HFF-Myc (cell line): ENCODE measurements at places on chromosomes 2 and 18.

DNA sequence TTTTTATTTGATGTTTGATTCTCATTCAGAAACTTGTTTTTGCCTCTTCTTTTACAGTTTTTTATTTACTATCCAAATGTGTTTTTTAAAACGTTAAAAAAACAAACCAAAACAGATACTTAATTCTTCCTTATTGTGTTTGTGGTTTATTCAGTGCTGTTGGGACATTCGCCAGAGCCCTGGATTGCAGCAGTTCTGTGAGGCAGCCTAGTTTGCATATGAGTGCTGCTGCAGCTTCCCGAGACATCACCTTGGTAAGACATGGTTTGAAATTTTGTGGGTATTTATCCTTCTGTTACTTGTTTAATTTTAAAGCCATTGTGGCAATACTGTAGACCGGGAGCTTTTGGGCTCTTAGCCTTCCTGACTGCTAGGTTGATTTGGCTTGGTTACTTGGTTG is 91.2 kb downstream of the MTA3 start:
- DNase-seq, result no peak

GRCh38 chr18:74292541-74292858 is 737 bp upstream of the CYB5A start:
- no peak for DNase-seq

DNA sequence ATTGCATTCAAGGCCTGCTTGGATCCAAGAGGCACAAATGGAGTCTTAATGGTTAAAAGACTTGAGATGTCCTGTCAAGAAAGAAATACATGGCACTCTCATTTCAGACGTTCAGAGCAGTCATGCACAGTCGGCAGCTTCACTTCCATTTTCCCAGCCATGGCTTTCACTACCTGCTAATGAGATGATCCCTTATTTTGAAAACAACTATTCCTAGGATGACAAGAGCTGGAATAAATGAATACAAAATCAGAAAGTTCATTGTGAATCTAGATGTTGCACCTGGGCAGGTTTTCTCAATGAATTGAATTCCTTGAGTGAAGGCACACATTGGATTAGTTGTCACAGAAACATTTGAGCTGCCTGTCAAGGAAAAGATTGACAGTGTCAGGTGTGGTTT is 25.7 kb downstream of the ABCG5 start:
- no peak for DNase-seq

DNA sequence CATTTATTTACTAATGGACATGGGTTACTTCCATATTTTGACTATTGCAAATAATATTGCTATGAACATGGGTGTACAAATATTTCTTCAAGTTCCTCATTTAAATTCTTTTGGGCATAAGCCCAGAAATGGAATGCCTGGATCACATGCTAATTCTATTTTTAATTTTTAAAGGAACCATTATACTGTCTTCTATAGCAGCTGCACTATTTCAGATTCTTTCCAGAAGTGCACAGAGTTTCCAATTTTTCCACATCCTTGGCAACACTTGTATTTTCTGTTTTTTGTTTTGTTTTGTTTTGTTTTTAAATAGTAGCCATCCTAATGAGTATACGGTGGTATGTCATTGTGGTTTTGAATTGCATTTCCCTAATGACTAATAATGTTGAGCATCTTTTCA is 8.5 kb upstream of the RALBP1 start:
- DNase-seq, result no peak

DNA sequence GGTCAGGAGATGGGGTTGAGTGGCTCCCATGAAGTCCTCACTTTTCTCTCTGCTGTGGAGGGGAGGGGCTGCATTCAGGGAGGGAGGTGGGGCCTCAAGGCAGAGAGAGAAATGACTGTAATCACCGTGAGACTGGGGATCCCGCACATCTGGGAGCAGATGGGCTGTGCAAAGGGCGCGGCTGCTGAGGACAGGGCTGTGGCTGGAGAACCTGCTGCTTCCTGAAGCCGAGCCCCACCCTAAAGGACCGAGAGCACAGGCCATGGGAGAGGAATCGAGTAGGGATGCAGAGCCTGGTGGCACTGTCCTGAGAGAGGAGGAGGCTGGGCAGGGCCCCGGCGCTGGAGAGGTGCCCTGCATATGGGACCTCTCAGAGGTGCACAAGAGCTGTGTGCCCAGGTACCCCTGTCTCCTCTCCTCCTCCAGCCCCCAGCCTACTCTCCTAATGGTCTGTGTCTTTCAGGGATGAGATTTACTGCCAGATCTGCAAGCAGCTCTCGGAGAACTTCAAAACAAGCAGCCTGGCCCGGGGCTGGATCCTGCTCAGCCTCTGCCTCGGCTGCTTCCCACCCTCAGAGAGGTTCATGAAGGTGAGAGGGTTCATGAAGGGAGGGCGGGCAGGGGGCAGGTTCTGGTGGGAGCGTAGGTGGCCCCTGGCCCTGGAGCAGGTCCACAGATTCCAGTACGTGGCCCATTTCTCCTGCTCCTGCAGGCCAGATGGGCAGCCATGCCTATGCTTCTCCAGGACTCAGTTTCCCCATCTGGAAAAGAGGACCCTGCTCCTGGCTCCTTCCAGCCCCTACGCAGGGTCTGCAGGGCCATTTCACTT is 25.9 kb upstream of the GPR17 start:
- no peak for DNase-seq
